ENCODE measurements at places on chromosomes 7 and 10. TPM values are rescaled to one million over a fixed set of nuclear protein-coding genes. Genes with fewer than 3 reads are reported as not detected.

GRCh38 chr7:17133977-17134376, 164.5 kb upstream of the AHR start:
- DNase-seq, result no peak

- DNase-seq, result peak; percentile 63
Measured at GRCh38 chr10:30857803-30858202, 173.9 kb downstream of the ZNF438 start.

- DNase-seq, result no peak
Measured at GRCh38 chr10:49350846-49351532, 44.9 kb downstream of the DRGX start.

- peak; percentile 39 for DNase-seq
Measured at GRCh38 chr7:45048748-45049147, 40.0 kb downstream of the NACAD start.

- DNase-seq, result no peak
Measured at GRCh38 chr10:132984801-132985545, 42.6 kb upstream of the CFAP46 start.

GRCh38 chr10:30059209-30060107, at the start of gene JCAD:
JCAD (minus strand) TSS chr10:30059586; CDS start chr10:30047812, 11,774 bp downstream.
- no peak for DNase-seq

GRCh38 chr10:87658321-87658795, 1.3 kb upstream of the PAPSS2 start:
- DNase-seq, result no peak

DNA sequence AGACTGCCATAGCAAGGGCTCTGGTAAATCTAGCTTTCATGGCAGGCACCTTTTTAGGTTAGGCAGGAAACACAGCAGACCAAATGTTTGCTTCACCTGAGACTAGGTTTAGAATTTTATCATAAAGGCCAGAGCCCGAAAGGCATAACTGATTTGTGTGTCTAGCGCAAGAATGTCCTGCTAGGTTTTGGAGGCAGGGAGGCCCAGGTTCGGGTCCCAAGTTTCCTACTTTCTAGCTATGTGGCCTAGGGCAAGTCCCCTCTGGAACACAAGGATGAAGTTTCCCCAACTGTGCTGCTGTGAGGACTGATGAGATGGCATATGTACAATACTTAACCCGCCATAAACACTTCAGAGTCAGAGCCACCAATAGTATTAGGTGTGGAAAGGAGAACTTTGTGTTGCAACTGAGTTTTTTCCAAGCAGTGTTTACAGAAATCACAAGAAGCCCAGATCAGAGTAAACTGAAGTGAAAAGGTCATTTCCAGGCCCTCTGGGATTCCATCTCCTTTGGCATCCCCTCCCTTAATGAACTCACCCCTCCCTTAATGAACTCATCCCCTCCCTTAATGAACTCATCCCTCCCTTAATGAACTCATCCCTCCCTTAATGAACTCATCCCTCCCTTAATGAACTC, 244.9 kb downstream of the SKAP2 start:
- DNase-seq, result no peak

Gene OGA
- total RNA-seq, result 193 TPM

DNA sequence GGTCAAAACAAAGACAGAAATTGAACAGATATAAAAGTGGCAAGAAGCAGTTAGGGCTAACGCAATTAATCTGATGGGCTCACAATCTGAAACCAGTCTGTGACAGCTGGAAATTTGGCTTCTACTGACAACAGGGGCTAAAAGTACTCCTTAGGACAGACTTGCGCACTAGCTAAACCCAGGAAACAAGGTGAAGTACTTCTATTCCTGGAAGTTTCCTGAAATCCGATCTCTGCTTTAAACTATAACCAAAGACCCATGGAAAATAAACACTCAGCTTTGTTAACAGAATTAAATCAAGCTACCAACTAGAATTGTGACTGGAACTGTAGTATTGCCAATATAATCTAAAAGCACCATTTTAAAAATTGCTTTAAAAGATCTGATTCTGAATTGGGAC, 520.2 kb upstream of the ZWINT start:
- DNase-seq, result no peak

DNA sequence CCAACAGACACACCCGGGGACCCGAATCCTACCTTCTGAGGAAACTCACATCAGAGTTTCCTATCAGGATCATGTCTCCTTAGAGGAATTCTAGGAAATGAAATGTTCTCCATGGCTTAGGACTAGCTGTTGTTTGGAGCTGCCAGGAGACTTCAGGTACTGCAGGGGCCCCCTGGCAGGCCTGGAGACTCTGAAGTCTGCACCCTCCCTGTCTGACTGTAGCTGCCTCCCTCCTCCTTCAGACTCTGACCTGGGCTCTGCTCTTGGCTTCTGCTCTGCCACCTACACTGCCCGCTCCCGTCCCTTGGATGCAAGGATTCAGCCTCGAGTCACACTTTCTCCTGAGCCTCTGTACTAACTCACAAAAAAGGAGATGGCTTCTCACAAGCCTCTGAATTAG, 232.8 kb downstream of the INHBA start:
- no peak for DNase-seq

- DNase-seq, result peak; percentile 34
Measured at GRCh38 chr7:36710186-36710791, 14.0 kb downstream of the AOAH start.

Gene SPACDR
- total RNA-seq, result under 0.01 TPM
